ENCODE measurements at places on chromosomes 7 and 10. TPM values are rescaled to one million over a fixed set of nuclear protein-coding genes. Genes with fewer than 3 reads are reported as not detected.

DNA sequence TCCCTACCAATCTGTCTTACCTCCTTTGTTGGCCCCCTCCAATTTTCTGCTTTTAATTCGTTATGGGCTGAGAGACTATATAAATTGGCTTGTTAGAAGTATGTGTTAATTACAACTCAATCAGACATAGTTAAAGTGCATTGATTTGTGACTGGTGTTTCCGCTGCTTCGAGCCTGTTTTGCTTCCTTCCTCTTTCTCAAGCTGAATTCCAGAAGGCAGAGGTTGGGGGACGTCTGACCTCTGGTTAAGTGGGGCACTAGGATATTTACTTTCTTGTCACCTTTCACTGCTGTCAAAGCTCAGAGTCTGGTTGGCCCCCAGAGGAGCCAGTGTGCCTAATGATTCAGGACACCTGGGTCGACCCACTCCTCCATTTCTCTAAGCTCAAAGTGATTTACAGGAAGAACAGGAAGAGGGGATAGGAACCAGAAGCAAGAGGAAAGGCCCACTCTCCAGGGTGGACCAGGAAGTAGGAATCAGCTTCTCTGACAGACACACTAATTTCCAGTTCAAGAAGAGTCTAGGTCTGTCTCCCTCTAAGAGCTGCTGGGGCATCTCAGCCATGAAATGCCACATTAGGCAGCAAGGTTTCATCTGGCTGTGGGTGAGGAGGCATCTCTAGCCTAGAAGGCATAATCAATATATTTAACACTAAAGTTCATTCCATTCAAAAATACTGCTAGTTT, 397.2 kb upstream of the NPVF start:
- no peaks in the 10 kb centered on the region for H3K27me3 ChIP-seq
- no peak overlapping the region for H3K4me3 ChIP-seq
- DNase-seq = no peak

Gene SFTPA1
- 3.5 TPM for polyA plus RNA-seq

DNA sequence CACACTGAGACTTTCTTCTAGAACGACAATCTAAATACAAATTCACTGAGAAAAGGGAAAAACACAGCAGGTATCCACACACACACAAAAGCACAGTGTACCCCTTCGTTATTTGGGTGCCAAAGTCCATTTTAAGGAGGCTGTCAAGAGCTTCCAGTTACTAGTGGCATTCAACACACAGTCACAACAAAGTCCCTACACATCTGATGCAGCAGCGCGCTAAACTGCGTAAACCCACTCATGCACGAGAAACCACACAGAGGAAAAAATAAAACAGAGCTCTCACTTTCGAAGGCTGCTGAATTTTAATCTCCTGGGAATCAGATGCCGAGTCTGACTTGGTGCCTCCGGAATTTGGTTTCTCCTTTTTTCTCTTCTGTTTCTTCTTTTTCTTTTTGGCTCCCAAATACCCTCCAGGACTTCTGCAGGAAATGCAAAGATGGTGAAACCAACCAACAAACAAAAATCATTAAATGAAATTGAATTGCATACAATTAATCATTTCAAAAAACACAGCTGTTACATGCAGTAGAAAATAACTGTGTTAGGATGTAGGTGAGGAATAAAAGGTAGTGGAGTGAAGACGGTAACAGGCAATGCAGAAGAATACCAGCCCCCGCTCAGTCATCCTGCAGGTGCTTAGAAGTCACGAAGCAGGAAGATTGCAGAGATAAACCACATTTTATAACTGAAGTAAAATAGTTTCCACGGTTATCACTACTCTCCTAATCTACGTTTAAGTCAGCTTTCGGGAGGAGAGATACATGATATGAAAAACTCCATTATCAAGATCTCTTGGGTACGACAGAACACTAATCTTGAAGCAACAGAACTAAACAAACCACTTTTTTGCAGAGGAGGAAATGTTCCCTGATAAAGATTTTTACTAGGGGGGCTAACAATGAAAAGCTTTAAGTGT, 27.1 kb downstream of the NMT2 start:
- H3K27me3 ChIP-seq = no peaks in the 10 kb centered on the region
- H3K4me3 ChIP-seq = no peak overlapping the region
- peaks cover 8% of the 10 kb centered on the region for H3K36me3 ChIP-seq

GRCh38 chr10:73871295-73872189, 2.8 kb downstream of the CAMK2G start:
- H3K27ac ChIP-seq = peak overlapping the region; percentile 85
- H3K4me3 ChIP-seq = no peak overlapping the region
- H3K4me1 ChIP-seq = peaks cover 16% of the 10 kb centered on the region

- DNase-seq = no peak
- H3K4me3 ChIP-seq = no peak overlapping the region
- H3K36me3 ChIP-seq = no peaks in the 10 kb centered on the region
- no peaks in the 10 kb centered on the region for H3K27me3 ChIP-seq
These were observed 6.0 kb downstream of the ASB10 start for GRCh38 chr7:151181011-151181431.

DNA sequence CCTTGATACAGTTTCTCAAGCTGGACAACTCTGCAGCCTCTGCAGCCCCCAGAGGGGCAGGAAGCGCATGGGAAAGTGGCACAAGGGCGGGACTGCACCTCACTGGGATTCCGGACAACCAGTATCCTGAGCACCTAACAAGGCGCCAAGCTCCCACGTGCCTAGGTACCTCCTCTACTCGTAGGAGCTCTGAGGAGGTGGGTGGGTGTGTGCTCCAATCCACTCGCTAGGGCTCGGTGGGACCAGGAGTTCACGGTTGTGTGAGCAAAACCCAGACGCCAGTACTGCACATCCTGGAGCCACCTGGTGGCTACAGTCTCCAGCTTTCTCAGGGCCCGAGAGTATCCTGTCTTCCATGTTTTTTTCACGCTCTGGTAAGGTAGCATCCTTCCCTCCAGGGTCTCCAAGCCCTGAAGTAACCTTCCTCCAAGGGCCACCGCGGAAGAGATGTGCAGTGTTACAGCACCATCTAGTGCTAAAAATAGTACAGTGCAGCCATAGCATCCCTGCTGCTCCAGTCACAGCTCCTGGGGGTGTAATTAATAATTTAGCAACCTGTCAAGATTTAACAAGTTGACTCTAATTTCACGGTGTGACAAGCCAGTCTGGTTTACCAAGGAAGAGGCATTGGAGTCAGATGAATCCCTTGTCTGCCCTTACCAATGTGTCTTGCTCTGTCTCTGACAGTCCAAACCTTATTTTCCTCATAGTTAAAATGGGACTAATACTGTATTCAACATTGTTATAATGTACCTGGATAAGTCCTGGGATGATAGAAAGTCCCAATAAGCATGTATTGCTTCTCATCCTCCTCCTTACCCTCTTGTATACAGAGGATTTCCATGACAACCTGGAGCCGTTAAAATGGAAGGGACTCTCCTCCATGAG, 70.4 kb downstream of the HERPUD2 start:
- no peak overlapping the region for H3K4me3 ChIP-seq
- no peaks in the 10 kb centered on the region for H3K27me3 ChIP-seq
- peaks cover 3% of the 10 kb centered on the region for H3K36me3 ChIP-seq
- H3K27ac ChIP-seq = no peak overlapping the region
- DNase-seq = peak; percentile 54
- H3K4me1 ChIP-seq = no peaks in the 10 kb centered on the region

DNA sequence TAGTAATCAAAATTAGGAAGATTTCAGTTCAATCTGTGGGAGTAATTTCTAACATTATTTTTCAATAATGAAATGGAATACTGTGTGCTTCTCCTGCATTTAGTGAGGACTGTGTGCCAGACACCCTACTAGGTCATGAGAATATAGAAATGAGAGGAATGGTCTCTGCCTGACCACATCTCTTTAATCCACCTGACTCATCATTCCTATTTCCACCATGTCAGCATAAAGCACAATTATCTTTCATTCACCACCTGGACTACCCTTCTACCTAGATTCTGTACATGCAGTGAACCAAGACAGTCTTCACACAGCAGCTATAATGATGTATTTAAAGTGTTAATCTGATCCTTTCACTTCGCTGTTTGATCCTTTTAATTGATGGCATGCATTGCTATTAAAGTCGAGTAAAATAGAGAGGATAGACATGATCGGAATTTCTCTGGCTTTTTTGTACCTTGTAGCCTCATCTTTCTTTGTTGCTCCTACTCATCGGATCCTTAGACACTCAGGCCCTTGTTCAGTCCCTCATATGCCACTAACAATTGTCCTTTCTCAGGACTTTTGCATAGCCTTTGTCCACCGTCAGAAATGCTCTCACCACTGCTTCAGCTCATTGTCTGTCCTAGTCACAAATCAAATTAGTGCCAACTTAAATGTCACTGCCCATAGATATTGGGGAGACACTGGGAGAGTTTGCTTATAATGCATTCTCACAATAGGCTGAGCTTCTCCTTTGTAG, 1037.1 kb downstream of the REEP3 start:
- no peaks in the 10 kb centered on the region for H3K36me3 ChIP-seq
- no peak overlapping the region for H3K27ac ChIP-seq
- H3K4me3 ChIP-seq = no peak overlapping the region
- H3K4me1 ChIP-seq = no peaks in the 10 kb centered on the region
- H3K27me3 ChIP-seq = no peaks in the 10 kb centered on the region

Gene CDK13
- 51.1 TPM for polyA plus RNA-seq

Gene UNCX
- not detected for polyA plus RNA-seq

- no peak for DNase-seq
- no peak overlapping the region for H3K27ac ChIP-seq
- H3K36me3 ChIP-seq = no peaks in the 10 kb centered on the region
- H3K27me3 ChIP-seq = no peaks in the 10 kb centered on the region
- no peaks in the 10 kb centered on the region for H3K4me1 ChIP-seq
These were observed 338.7 kb downstream of the DNAJB6 start for GRCh38 chr7:157675427-157675927.

DNA sequence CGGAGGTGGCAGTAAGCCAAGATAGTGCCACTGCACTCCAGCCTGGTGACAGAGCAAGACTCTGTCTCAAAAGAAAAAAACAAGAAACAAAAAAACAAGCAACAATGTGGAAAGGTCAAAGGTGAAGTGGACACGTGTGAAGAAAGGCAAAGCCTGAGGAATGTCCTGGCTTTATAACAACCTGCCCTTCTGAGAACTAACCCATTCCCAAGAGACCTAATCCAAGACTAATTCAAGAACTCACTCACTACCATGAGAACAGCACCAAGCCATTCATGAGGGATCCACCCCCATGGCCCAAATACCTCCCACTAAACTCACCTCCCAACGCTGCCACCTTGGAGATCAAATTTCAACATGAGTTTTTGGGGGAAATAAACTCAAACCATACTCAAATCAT, 47.5 kb upstream of the KIF5B start:
- no peak for DNase-seq
- no peak overlapping the region for H3K27ac ChIP-seq
- H3K4me1 ChIP-seq = no peaks in the 10 kb centered on the region
- H3K36me3 ChIP-seq = no peaks in the 10 kb centered on the region
- no peaks in the 10 kb centered on the region for H3K27me3 ChIP-seq
- no peak overlapping the region for H3K4me3 ChIP-seq

- H3K4me3 ChIP-seq = no peak overlapping the region
- H3K4me1 ChIP-seq = no peaks in the 10 kb centered on the region
- no peak overlapping the region for H3K27ac ChIP-seq
- peaks cover 5% of the 10 kb centered on the region for H3K36me3 ChIP-seq
- no peak for DNase-seq
These were observed 49.1 kb downstream of the CHST15 start for GRCh38 chr10:124044143-124044862.

DNA sequence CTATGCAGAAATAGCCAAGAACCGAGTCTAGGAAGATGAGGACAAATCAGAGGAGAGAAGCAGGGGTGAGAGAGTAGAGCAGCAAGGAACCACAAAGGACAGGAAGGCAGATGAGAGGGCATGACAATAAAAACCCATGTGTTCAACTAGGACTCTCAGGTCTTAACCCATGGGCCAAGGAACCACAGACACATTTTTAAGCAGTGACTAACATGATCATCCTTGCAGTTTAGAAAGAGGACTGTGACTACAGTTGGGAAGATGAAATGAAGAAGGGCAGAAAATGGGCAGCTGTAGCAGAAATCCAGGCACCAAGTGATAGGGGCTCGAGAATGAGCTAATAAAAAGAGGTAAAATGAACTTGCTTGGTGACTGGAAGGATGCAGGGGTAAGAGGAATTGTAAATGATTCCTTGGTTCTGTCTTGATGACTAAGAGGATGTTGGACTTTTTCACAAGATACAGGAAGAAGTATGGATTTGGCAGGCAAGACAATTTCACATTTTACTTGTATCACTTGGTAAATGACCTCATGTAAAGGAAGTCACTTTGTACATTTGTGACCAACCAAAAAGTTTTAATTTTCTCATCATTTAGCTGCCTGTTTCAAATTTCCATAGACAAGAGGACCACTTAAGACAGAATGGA, 22.8 kb downstream of the SGMS1 start:
- no peak overlapping the region for H3K27ac ChIP-seq
- H3K27me3 ChIP-seq = no peaks in the 10 kb centered on the region
- DNase-seq = no peak
- no peak overlapping the region for H3K4me3 ChIP-seq
- no peaks in the 10 kb centered on the region for H3K36me3 ChIP-seq

- H3K27me3 ChIP-seq = no peaks in the 10 kb centered on the region
- peaks cover 3% of the 10 kb centered on the region for H3K4me1 ChIP-seq
- peak; percentile 92 for DNase-seq
- no peak overlapping the region for H3K4me3 ChIP-seq
- H3K36me3 ChIP-seq = no peaks in the 10 kb centered on the region
These were observed 49.1 kb downstream of the AOC1 start for GRCh38 chr7:150901160-150902035.

Gene RELN
- 3.4 TPM for polyA plus RNA-seq

DNA sequence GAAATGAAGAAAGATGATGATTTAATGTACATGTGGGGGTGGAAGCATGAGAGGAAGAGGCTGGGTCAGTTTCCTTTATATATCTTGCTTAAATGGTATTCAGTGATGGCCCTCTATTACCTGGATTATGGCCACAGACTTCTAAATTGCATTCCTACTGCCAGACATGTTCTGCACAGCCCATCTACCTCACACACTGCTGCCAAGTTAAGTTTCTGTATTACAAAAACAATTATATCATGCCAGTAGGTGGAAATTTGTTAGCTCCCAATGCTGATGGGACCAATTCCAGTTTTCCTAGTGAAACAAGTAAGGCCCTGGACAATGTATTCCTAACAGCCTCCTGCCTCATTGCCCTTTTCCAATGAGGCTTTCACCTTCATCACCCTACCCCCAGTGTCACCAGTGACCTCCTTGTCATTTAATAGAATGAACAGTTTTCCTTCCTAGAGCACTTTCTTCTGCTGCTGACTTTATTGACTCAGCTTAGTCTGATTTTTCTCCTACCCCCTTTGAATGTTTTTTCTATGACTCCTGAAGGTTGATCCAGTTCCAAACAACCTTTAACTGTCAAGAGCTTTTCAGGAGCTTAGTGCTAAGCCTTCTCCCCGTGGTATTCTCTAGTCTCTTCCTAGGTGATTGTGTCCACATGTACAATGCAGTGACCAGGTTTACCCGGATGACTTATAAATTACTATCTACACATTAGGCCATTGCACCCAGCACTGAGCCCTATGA, 316.6 kb upstream of the ANKRD30A start:
- no peaks in the 10 kb centered on the region for H3K36me3 ChIP-seq
- no peaks in the 10 kb centered on the region for H3K4me1 ChIP-seq
- no peak overlapping the region for H3K4me3 ChIP-seq
- no peak overlapping the region for H3K27ac ChIP-seq
